Kidney glomerular epithelial cell (primary cell): ENCODE measurements at places on chromosomes 7 and 10.

DNA sequence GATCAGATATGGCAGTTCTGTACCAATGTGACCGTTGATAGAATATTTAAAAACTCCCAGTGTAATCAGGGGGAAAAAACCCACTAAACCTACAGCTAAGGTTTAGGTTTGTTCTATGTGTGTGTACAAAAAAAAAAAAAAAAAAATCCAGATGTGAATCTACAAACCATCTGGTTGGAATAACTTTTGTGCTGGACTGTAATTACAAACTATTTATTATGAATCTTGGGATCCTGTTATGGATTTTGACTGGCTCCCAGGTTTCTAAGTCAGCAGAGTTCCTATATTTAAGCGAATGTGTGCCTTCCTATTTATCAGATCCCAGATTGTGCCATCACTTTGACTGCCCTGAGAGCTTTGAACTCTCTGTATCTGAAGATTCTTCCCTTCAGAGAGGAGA lies 29.1 kb downstream of the BMPER start:
- no peak for DNase-seq

- no peak for DNase-seq
These were observed 133.9 kb upstream of the BMPER start for GRCh38 chr7:33771422-33771821.

DNA sequence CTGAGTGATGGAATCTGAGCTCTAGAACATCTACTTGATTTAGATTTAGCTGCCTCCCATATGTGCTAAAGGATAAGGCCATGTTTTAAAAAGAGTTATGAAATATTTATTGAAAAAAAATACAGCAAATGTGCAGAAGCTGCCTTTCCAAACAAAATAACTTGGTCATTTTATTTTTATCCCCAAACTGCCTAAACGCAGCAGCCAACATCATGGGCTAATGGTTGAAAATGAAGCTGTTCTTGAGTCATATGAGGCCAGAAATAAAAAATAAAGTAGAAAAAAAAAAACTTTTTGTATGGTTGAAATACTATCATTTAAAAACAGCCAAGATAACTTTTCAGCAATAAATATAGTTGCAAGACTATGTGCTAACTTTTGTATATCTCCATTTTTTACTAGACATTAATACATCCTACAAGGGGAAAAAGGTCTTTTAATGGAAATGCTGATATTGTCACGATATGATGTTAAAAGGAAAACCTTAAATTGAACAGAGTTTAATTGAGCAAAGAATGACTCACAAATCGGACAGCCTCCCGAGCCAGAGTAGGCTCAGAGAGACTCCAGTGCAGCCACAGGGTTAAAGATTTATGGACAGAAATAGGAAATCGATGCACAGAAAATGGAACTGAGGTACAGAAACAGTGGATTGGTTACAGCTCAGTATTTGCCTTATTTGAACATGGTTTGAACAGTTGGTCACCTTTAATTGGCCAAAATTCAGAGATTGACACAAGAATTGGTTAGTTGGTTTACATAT lies 305.8 kb downstream of the MDFIC start:
- DNase-seq, result no peak

DNA sequence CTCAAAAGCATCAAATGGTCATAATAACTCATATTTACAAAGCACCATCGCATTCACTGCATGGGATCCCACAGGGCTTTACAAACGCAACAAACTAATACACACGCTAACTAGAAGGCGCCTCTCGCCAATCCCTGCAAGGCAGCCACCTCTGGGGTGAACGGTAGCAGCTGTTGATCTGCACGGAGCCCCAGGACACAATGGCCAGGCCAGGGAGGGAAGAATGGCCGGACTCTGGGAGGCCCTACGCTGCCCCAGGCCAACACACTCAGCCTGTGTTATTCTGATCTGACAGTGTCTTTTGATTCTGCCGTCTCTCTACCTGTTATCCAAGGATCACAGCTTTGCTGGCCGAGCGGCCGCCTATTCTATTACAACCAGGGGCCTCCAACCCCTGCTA lies 41.8 kb downstream of the HABP2 start:
- no peak for DNase-seq

DNA sequence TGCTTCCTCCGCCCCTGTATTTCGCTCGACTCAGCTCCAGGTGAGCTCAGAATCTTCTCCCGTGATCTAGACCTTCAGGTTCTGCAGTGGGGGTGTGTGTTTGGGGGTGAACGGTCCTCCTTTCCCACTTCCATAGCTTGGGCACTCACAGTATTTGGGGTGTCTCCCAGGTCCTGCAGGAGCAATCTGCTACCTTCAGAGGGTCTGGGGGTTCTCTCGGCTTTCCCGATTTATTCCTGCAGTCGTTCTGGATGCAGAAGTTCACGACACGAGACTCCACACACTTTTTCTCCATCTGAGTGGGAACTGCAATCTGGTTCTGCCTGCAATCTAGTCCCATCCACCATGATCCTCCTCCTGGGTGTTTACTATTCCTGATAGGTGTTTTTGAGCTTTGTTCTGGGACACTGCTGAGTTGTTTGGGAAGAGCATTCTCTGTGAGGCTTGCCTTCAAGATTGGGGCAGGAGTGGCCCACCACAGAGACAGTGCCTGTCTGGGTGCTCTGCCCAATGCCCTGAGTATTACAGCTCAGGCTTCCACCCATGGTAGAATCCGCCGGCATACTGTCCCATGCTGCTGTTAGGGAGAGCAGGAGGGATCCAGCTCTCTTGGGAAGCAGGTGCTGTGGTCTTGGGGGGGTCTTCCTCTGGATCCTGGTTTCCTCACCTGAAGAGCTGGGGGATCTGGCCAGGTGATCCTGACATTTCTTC lies 29.8 kb downstream of the JAKMIP3 start:
- DNase-seq, result no peak

DNA sequence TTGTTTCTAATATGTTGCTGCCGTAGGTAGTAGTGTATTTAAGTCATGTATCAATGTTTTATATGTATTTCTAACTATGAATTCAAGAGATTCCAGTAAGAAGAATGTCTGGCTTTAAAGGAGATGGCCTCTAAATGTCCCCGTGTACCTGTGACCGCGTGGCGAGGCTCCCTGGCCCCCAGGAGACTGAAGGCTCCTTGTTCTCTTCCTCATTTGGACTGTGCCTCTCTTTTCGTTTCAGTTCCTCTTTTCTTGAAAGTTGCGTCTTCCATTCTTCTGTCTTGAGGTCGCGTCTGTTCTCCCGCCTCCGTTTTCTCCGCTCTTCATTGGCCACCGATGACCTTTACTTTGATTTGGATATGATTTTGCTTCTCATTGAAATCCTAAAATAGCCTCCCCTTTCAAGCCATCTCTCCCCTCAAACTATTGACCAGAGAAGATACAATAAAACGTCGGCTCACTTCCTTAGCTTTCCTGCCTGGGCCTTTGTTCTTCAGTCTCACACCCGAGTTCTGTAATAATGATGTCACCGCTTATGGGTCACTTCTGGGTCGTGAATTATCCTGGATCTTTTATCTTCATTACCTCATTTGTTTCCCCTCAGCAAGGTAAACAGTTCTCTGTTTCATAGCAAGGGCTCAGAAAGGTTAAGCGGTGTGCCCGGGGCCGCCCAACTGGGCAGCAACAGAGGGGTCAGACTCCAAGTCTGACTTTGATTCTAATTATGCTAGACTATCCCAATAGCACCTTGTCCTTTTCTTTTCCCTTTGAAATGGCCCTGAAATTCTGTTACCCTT lies 28.7 kb downstream of the WIPI2 start:
- no peak for DNase-seq

- DNase-seq, result no peak
These were observed 6.8 kb upstream of the HIPK2 start for GRCh38 chr7:139784648-139785047.

DNA sequence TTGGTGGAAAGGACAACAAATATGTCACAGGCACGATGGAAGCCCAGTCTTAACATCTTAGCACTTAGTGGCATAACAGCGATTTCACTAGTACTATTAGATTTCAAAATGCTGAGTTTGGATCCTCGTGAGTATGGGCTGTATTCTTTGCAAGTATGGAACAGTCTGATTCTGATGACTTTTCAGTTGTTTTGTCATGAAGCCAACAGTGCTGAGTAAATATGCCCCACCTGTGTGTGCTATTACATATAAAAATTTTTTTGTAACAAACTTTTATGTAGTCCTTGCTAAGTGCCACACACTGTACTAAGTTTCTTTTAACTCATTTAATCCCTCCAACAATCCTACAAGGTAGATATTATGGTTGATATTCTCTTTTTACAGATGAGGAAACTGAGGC lies 30.8 kb downstream of the MTURN start:
- DNase-seq, result no peak

GRCh38 chr10:62384057-62384446 lies 9.9 kb downstream of the ZNF365 start:
- DNase-seq, result no peak

- DNase-seq, result no peak
These were observed 16.7 kb downstream of the MMRN2 start for GRCh38 chr10:86940677-86941076.

DNA sequence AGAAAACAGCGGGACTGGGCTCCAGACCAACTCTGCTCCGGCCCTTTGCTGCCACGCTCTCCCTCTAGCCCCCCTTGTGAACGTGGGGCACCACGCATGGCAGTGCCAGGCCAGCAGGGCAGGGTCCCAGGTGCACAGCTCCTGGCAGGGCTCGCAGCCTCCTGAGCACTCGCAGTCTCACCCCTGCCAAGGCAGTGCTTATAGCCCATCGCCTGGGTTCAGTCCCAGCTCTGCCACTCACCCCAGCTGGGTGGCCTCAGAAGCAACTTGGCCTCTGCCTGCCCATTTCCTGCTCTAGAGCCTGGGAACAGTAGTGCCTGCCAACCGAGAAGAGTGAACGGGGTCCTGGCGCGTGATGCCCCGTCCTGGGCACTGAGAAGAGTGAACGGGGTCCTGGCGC lies 36.3 kb downstream of the CFAP46 start:
- DNase-seq, result no peak

DNA sequence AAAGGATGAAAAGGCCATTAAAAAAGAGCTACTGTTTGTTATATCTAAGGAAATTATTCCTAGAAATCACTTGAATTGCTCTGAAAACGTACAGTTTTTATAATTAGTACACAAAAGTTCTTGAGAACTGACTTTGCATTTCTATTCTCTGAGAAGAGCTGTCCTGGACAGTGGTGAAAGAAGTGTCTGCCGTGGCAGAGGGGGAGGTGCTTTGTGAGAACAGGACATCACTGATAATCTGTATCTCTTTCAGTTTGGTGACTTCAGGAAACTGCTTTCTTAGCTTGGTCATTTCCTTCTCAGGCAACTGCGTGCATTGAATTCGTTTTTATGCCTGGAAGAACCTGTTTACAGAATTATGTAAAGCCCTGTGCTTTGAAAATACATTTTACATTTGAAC lies 52.1 kb downstream of the POLL start:
- no peak for DNase-seq

DNA sequence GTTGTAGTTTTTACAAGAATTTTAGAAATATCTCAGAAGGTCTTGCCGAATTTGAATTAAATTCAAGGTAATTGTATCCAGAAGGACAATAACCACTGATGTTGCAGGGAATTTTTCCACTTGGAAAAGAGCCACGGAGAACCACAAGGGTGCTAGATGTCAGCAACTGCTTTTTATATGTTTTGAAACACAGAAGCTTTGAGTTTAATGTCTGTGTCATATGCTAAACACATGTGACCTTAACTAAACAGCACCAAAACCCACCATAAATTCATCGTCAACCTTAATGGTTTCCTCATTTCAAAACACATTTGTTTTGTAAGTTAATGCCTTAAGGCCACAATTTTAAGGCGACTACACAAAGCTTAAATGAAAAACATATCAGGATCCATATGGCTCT lies 106.9 kb downstream of the COL28A1 start:
- no peak for DNase-seq
